Posterior vena cava (tissue), 2 donors: ENCODE measurements at places on chromosomes 7 and 10. TPM values are rescaled to one million over a fixed set of nuclear protein-coding genes. Genes with fewer than 3 reads are reported as not detected.
A peak's percentile ranks its signal among the peaks of the same experiment; 100 is the strongest.

DNA sequence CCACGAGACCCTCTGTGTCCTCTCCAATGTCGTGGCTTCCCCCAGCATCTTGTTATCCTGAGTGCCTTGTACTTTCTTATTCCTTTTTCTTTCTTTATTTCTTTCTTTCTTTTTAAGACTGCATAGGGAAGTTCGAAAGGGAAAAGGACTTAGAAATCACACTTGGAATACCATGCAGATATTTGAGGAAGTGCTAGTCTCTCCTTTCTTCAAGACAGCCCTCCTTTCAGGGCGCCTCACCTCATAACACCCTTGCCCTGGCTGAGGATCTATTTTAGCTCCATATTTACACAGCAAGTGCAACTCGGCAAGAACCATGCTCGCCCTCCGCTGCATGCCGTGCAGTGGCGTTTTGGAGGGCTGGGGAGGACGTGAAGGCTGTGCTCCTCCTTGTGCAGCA, 232.3 kb upstream of the GLI3 start:
- no peak for DNase-seq

DNA sequence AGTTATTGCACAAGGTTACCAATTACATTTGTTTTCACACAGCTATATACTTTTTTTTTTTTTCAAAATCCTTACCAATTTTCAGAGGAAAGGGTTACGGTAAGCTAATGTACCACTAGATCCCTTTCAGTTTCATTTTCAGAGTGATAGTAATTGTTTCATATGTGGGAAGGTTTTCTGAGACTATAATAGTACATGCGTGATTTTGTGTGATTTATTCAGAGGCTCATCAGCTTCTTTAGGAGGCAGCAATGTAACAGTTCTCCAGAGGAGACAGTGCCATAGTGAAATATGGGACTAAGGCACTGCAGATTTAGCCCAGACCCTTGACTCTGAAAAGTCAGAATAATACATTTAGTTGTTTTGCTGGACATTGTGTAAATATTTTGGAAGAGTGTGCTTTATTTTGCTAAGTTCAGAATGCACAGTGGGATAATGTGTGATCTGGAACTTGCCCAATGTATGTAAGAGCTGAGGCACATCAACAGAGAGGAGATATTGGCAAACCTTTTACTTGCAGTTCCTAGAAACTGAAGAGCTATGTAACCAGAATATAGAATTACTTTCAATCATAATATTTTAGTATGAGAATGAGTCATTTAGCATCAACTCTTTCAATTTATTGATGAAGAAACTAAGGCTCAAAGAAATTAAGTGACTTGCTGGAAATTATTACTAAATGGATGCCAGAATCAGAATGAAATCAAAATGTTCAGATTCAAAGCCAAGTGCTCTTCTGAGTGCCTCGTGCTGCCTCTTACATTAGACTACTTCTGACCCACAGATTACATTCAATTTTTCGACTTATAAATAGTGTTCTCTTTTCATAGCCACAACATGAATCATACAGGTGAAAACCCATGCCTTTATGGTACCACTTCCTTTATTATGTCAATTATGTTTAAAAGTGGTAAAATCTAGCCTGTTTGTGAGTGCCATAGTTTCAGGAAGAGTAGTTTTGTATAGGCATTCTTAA, 207.7 kb upstream of the TEX47 start:
- no peak for DNase-seq

DNA sequence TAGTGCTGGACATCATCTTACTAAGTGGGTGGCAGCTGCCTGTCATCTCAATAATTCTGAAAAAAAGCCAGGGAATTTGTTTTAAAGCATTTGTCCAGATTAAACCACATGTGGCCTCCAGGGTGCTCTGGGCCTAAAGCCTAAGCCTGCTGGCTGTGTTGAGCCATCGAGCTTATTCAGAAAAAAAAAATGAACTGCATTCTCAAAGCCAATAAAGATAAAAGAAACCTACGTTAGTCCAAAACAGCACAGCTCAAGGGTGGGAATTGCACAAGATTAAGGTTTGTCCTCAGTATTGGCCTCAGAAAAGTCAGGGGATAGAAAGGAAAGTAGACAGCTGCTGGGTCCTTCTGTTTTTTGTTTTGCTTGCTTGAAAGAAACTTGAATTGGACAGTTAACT, 22.6 kb upstream of the PRTFDC1 start:
- peak; percentile 82 for DNase-seq

DNA sequence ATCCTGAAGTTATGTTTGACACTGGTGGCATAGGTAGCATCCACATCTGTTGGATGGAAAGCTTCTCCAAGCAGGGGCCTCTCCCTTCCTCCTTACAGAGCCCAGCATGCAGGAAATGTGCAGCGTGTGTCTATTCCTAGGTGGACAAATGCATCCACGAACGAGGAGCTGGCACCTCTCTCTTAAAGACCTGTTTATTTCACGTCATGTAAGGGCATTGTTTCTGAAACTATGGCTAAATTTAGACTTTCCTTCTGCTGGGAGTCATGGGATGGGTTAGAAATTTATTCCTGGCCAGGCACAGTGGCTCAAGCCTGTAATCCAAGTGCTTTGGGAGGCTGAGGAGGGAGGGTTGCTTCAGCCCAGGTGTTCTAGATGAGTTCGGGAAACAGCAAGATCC, 208.4 kb upstream of the SVIL start:
- DNase-seq, result no peak

- no peak for DNase-seq
Measured at GRCh38 chr10:69088471-69088769, 517 bp downstream of the SRGN start.

DNA sequence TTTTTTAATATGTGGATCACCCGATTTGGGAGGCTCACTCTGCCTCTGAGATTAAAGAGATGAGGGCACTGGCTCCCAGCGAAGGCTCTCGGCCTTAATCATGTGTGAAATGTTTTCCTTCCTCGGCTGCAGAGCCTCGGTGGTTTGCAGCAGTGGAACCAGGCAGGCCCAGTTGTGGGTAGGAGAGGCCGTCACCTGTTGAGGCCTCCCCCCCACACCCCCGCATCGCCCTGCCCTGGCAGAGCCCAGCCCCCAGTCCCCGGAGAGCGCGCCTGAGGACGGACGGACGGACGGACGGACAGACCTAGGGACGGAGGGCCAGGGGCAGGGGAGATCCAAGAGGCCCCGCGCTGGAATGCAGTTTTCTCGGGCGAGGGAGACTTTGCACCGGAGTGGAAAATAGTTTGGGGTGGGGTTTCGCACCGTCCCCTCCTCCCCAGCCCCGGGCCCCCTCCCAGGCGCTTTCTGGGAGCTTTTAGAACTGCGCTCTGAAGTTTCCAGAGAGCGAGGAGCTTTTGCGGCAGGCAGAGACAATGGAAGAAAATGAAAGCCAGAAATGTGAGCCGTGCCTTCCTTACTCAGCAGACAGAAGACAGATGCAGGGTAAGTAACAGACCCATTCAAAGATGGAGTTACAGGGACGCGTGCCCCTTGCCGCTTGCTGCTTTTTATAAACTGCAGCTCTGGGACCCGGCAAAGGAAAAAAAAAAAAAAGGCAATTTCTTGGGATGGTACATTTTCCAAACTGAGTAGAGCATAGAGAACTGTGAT, at the start of gene KIAA1217:
TSS of gene KIAA1217 (plus strand) at position 478 of the 771 bp plus-strand sequence. CDS start at position 534, 56 bp downstream.
- DNase-seq, result no peak

DNA sequence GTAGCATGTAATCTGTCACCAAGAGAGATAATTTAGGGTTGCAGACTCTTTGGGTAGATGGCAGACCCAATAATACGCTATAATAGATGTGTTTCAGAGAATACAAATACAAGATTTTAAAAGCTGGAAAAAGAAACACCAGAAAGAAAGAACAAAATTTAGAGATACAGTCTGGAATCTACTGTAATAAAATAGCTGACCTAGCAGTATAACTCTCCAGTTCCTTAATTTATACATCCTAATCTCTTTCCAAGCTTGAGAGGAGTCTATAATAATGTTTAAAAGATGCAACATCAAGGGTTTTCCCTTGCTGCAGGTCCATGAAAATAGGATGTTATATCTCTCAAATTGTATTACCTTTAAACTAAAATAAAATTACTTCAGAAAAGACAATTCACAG, 27.2 kb upstream of the GPR22 start:
- no peak for DNase-seq

DNA sequence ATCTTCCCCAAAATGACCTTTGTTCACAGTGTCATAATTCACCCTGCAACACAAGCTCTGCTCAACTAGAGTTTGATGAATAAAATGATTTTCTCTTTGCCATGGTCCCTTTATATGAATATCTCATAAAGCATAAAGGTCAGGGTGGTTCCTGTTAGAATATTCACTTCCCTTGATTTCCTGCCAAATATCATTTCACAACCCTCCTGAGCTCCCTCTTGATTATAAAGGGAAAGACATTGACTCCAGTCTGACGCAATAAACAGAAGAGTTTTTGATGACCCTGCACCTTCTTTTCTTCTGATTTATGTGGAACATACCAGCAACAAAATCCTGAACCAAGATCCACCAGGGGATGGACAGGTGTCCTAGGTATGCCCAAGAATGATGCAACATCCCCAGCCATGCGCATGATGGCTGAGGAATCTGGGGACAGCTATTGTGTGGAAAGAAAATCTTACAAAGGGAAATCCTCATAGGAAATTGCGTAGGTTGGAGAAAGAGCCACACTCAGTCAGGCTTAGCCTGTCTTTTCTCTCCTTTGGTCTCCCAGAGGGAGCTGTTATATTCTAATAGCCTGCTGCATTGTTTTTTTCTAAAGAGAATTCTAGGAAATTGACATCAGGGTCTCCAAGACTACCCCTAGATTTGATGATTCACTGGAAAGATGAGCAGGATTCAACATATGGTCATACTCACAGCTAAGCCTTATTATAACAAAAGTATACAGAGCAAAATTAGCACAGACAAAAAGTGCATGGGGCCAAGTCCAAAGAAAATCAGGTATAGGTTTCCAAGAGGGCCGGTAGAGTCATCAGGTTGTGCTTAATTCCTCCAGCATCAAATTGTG, 18.8 kb downstream of the IFIT3 start:
- no peak for DNase-seq

DNA sequence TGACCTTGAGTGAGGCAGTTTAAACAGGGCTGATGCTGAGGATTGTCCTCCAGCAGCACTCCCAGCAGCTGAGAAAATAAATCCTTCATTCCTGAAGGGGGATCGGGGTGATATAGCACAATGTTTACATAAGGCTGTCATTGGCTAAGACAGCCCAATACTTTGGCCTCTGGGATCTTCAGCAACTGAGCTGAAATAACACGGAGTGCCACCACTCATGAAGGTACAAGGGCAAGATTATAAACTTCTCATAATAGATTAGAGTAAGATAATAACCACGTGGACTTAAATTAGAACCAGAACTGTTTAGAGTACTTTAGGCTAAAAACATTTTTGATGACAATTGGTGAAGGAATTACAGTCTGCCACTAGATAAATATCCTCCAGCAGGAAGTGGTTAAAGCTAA, 70.0 kb upstream of the PAPSS2 start:
- DNase-seq, result no peak

DNA sequence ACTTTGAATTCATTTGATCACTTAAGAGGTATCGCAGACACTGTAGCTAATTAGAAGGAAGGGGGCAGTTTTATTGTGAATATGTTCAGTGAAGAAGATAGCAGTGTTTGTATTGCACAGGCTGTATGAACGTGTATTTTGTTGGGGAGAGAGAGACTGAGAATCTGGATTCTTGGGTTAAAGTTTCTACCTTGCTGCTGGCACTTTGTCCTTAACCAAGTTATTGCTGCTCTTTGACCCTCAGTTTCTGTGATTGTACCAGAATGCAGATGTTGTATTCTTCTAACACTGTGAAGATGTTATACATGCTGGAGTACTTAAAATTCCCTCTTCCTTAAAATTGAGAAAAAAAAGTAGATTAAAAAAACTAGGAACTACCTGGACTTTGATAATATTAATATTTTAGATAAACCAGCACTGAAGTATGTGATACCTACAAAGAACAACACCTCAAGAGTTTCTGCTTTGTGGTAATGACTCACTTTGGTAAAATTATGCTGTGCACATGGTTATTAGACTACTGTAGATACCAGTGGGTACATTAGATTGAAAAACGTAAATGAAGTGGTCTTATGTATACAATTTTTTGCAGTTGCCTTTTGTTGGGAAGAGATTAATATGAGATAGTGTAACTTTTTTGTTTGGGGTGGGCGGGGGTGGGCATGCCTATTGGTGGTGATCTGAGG, 321.3 kb downstream of the AUTS2 start:
- DNase-seq, result no peak

DNA sequence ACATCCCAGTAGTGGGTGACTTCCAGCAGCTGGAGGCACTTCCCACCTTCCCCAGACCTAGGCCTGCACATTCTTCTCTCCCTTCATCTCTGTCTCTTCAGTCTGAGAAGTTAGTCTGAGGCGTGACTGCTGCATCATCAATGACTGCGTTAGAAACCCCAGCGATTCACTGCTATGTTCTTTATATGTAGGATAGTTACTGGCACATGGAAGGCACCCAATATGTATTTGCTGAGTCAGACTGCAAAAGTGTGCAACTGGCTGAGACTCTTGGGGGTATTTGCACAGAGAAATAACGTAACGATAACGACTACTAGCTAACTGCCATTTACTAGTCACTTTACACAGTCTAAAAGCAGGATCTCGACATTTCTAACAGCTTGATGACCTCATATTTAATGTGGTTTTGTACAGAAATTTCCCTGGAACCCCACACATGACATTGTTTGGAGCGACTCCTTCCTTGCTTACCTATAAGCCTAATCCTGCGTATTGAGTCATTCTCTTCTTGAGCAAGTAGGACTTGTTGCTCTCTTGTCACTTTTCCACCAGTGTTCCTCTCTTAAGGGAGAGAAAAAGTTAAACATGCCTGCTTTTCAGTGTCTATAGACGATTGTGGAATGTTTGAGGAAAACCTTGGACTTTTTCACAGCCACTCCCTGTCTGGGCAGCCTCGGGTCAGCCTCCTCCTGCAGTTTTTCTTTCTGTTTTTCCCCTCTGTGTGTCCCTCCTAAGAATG, 45.5 kb downstream of the THNSL1 start:
- DNase-seq, result no peak

The CTTNBP2 gene
- total RNA-seq, result 9.1 TPM

The PTTG1IP2 gene
- not detected for total RNA-seq

The TCERG1L gene
- not detected for total RNA-seq

The TMEM184A gene
- not detected for total RNA-seq

The ITGB8 gene
- 13.6 TPM for total RNA-seq

The ADRA2A gene
- total RNA-seq, result 7.7 TPM

The IL6 gene
- 2.4 TPM for total RNA-seq

The HOXA6 gene
- total RNA-seq, result 8.6 TPM

The FXYD4 gene
- not detected for total RNA-seq

The MYO3A gene
- total RNA-seq, result 0.29 TPM

The PLXDC2 gene
- 101 TPM for total RNA-seq

The LAMB1 gene
- 176 TPM for total RNA-seq

The SFMBT2 gene
- total RNA-seq, result 8.9 TPM

The FRMPD2 gene
- total RNA-seq, result not detected
